SW480 (cell line): ENCODE measurements at places on chromosomes 4 and X.

DNA sequence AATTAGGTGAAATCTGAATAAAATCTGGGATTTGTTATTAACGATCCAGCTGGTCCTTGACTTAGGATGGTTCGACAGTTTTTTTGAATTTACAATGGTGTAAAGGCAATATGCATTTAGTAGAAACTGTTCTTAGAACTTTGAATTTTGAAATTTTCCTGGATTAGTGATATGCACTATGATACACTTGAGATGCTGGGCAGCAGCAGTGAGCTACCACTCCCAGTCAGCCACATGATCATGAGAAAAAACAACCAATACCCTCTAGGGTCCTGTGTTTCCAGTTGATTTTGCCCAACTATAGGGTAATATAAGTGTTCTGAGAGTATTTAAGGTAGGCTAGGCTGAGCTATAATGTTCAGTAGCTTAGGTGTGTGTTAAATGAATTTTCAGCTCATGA, 303.7 kb downstream of the GPAT3 start:
- DNase-seq, result no peak

DNA sequence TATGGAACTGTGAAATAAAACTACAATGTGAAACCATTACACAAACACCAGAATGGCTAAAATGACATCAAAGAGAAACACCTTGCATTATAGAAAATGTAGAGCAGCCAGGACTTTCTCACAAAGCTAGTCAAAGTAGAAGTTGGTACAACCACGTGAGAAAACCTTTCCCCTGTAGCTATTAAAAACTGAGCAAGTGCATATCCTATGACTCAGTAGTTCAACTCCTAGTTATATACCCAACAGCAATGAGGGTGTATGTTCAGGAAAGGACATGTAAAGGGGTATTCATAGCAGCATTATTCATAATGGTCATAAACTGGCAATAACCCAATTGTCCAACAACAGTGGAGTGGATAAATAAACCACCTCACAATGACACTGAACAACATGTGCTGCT, 177.5 kb upstream of the NUDT10 start:
- DNase-seq, result no peak

GRCh38 chr4:12697970-12698369, 786.2 kb downstream of the RAB28 start:
- DNase-seq, result no peak

DNA sequence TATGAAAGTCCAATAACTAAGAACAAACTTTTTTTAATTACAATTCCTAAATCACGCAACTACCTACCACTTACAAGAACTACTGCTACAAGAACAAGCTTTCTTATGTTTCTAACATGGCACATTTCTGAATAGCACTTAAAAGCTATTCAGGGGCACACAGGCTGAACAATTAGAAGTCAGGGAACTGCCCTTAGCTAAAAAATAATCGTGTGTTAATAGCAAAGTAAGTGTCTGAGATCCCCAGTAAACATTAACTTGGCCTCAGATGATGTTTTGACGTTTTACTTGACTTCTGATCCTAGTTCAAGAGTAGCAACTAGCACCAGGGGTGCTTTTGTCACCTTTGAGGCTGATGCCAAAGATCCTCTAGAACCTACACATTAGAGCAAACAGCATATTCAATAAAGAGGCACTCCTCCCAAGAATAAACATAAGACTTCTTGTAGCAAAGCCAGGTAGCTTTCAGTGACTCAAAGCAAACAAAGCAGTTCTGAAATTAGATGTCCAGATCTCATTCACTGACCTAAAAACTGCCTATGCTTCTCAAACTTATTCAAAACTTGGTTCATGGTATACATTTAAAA, 16.2 kb downstream of the SPOCK3 start:
- no peak for DNase-seq

DNA sequence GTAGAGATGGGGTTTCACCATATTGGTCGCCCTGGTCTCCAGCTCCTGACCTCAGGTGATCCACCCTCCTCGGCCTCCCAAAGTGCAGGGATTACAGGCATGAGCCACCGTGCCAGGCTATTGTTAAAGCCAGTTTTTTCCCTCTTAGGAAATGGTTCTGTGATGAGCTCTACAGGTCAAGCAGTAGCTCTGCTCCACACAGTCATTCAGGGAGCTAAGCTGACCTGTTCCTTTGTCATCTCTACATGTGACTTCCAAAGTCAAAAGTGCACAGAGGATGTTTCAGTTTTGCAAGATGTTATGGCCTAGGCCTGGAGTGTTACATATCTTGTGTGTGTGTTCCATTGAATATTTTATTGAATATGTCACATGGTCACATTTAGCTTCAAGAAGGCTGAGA, 11.4 kb downstream of the MCUB start:
- DNase-seq, result no peak

GRCh38 chrX:120468825-120469525, at the start of gene LAMP2:
TSS of gene LAMP2 (minus strand) at chrX:120469296. CDS start at chrX:120469169, 127 bp downstream.
- peak; percentile 88 for DNase-seq

- no peak for DNase-seq
Measured at GRCh38 chr4:7844594-7844991, 95.1 kb downstream of the AFAP1 start.

- DNase-seq, result no peak
Measured at GRCh38 chr4:2927016-2927695, 36.0 kb downstream of the NOP14 start.

DNA sequence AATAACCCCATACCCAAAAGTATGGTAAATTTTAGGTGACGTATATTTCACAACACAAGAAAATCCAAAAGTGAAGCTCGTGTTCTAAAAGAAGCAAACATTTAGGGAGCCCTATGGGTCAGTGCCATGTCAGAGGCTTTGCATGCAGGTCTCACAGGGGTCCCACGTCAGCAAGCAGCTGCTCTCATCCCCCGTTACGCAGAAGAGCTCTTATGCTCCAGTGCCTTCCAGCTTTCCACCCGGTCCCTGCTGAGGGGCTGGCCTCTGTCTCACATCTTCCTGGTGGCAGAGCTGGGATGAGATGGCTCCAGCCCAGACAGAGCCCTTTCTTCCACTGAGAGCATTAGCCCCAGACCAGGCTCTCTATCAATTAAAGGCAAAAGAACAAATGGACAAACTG, 82.0 kb downstream of the IRF2 start:
- no peak for DNase-seq

- no peak for DNase-seq
Measured at GRCh38 chr4:175561696-175562095, 250.4 kb downstream of the GPM6A start.

GRCh38 chrX:16130707-16131106, 7.3 kb downstream of the GRPR start:
- no peak for DNase-seq

DNA sequence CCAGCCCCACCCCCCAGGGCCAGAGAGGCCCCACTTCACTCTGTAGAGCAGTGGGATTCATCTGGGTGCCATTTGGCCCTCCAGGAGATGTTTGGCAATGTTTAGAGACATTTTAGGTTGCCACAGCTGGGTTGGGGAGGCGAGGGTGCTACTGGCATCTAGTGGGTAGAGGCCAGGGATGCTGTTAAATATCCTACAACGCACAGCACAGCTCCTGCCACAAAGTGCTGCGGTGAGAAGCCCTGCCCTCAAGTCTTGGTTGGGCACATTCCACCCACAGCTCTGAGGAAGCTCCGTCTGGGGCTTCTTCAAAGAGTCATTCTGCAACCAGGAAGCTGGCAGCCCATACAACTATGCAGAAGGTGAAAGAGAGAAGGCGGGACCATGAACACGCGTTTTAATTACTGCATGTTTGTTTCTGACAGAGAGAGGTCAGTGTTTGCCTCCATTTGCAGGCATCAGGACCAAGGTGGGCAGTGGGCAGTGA, 48.1 kb upstream of the FAM9C start:
- DNase-seq, result peak; percentile 4

- no peak for DNase-seq
Measured at GRCh38 chr4:111930659-111931058, 214.6 kb upstream of the FAM241A start.

DNA sequence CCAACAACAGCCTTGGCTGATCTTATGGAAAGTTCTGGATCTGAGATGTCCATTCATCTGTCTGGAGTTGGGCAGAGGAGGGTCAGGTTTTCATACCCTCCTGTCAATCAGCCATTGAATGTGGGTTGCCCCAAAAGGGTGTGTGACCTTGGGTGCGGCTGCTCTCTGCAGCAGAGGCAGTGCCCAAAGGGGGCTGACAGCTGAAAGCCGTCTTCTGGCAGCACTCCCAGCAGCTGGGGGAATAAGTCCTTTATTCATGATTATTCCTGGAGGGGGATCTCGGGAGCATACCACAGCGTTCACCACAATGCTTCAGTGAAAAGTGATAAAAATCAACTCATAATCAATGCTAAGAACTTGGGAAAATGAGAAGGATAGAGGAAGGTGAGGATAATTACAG, 54.7 kb downstream of the OTC start:
- DNase-seq, result no peak

DNA sequence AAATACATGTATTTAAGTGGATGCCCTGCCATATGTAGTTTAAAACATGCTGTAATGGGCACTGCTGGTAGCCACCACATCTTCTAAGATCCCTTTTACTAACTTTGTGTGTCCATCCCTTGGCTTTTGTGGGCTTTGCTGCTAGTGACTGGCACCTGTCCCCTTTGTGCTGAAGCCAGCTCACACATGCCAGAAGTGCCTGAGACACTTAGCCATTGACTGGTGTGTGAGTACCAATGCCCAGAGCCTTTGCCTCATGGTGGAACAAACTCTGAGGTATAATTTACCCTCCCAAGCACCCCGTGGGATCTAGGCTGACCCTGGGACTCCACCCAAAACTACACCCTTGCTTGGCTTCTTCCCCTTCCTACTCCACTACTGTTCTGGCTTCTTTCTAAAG, 33.0 kb downstream of the ARHGAP6 start:
- DNase-seq, result no peak

GRCh38 chrX:138191998-138192397, 519.5 kb downstream of the FGF13 start:
- DNase-seq, result peak; percentile 23

DNA sequence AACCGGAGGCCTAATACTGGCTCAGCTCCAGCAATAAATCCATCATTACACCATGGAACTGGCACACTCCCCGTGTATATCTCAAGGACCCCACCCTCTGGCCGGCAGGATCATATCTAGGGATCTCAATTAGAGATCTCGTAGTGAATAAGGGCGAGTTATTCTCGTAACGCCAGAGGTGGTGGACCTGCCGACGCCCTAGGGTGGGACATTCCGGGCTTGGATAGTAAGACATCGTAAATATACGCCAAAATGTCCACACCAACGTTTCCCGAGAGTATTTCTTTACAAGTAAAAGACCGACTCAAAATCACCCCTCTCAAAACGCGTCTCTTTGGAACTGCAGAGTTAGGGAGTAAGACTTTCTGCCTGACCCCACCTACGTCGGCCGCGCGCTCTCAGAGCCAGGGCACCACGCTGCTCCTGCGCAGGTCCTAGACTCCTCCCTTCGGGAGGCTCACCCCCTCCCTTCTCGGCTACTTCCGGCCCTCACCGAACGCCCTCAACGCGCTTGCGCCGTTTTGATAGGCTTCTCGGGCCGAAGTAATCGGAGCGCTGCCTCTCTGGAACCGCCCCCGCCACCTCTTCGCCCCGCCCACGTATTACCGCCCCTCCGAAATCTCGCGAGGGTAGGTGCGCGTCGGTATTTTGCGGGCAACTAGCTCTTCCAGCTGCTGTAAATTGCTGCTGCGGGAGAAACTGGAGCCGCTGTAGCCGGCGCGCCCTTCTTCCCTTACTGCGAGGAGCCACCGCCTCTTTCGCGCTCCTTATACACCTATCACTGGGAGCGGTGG, at the start of gene WDR44:
WDR44 (plus strand) TSS at position 643 of the 794 bp plus-strand sequence. CDS start 398 bp downstream, outside the sequence.
- DNase-seq, result peak; percentile 95

DNA sequence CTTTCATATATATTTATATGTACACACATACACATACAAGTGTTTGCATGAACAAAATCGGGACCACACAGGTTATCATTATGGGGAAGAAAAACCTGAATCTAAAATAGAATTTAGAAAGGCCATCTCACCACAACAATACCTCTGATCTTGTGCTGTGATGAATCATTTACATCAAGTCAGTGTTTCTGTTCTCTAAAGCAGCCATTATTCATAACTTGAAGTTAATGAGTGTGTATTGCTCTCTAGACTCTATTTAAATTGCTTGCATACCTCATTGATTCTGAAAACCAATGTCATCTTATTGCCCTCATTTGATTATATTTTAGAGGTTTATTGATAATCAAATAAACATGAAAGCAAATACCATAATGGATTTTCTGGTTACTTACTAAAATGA, 71.6 kb downstream of the FAM114A1 start:
- DNase-seq, result no peak

- DNase-seq, result peak; percentile 33
Measured at GRCh38 chr4:4780729-4781244, 78.7 kb upstream of the MSX1 start.

- DNase-seq, result no peak
Measured at GRCh38 chr4:21041708-21042107, 341.4 kb downstream of the PACRGL start.
